ENCODE measurements at places on chromosomes 5 and 9. TPM values are rescaled to one million over a fixed set of nuclear protein-coding genes. Genes with fewer than 3 reads are reported as not detected.
A peak's percentile ranks its signal among the peaks of the same experiment; 100 is the strongest.

Gene RAB3C
- total RNA-seq: 3.7 TPM

Gene YIPF5
- 48.0 TPM for total RNA-seq

Gene DRD1
- total RNA-seq: 0.25 TPM

Gene SV2C
- 0.13 TPM for total RNA-seq

Gene PAIP1
- total RNA-seq: 65.0 TPM

GRCh38 chr5:133889271-133889905 lies 79.0 kb downstream of the C5orf15 start:
- DNase-seq: no peak

- DNase-seq: no peak
Measured at GRCh38 chr9:38061326-38061977, 7.6 kb downstream of the SHB start.

DNA sequence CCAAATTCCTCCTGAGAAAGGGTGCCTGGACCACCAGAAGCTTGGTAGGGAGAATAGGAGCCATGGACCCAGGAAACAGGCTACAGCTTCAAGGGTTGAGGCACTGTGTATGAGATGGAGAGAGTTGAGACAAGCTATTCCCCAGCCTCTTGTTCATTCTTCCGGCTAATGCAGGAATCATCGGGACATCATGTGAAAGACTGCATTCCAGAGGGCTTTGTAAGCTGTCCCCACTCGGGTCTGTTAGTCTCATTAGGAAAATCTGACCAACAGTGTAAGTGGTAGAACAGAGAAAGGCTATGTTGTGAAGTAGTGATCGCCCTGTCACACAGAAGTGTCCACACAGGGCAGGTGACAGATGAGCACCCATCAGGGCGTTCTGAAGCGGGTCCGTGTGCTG lies 81.4 kb downstream of the GABBR2 start:
- DNase-seq: no peak

GRCh38 chr5:88833371-88834130 lies 49.4 kb downstream of the MEF2C start:
- peak; percentile 81 for DNase-seq

DNA sequence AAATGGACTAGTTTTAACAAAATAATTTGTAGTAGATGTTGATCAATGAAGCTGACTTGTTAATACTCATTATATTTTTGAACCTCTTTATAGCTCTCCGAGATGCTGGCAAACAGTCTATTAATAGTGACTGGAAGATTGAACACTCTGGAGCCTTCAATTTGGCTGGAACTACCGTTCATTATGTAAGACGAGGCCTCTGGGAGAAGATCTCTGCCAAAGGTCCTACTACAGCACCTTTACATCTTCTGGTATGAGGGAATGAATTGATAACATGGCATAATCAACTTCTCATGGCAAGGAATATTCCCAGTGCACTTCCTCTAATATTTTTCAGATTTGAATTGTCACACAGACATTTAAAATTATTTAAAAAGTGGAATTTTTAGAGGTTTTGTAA lies 68.2 kb upstream of the MINAR2 start:
- no peak for DNase-seq

DNA sequence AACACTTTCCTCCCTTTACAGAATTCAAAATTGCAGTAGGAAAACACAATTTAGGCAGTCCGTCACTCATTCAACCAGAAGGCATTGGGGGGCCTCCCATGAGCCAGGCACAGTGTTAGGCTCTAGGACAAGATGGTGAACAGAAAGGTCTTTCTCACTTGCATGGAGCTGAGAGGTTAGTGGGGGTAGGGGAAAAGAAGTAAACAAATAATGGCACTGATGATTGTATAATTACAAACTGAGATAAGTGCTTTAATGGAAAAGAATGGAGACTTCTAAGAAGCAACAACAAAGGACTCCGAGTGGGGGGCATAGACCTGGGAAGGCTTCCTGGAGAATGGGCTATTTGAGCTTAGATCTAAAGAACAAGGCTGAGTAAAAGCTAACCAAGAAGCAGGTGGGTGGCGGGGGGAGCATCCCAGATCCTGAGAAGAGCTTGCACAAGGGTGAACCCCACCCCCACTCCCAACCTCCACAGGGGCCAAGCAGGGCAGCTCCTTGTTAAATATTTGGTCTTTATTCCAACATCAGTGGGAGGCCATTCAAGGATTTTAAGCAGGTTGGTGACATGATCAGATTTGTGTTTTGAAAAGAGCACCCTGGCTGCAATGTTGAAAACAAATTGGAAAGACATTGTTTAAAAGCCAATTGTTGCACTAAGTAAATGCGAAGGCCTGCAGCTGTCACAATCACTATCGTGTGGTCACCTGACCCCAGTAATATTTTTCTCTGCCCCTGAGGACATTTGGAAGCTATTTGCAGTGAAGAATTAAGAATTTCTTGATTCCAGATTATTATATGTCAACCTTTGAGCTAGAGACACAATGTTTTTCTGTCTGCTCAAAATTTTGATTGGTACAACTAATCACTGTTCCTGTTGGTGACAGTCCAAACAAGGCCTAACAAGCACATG lies 73.9 kb upstream of the EFNA5 start:
- DNase-seq: no peak

DNA sequence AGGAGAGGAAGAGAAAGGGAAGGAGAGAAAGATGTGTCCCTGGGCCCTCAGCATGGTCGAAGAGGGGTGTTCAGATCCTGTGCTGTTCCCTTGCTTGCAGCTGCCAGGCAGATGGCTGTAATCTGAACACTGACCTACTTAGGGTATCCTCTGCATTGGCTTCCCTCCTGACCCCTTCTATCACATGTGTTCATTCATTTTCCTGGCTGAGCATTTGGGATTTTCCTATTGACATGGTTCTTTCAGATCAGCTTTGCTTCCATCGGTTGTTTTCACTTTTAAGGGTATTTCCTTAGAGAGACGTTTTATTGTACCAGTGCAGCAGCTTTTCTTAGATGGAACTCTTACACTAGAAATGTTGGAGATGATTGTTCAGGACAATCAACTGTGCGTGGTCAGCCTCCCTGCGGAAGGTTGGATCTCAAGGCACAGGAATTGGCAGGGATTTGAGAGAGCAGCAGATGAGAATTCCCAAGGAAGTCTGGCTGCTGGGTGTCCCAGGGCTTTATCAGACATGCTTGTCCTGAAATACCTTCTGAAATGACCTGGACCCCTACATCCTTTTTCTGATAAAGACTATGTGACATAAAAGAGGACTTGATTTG lies 26.0 kb downstream of the ACTBL2 start:
- DNase-seq: no peak

DNA sequence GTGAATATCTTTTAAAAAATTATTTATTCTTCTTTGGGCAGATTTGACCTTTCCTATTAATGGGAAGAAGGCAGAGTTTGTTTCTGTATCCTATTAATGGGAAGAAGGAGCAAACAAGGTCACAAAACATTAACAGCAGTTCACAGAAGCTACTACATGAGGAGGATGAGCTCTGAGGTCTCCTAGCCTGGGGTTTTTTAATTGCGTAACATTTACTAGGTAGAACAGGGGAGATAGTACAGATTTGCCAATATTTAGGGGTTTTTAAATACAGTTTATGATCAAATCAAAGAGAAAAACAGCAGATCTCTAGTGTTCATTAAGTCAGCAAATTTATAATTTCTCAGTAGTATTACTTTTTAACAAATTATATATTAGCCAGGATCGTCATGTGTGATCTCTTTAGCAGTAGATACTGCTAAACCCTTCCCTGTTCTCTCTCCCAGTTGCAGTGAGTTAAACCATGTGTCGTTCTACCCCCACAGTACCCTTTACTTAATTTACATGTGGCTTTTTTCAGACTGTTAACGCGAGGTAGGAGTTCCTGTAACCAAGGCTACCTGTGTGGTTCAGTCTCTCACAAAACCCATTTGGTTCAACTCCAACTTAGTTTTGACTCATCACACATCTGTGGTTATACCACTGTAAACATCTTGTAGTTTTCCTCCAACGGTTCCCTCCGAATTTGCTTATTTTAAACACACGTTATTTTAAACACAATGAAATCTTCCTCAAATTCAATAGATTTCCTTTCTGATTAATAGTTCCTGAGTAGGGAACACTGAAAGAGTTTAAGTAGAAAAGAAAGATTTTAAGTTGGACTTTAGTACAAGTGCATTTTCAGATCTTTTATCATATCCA lies 13.3 kb downstream of the SLC25A46 start:
- no peak for DNase-seq

GRCh38 chr5:124572971-124573370 lies 173.5 kb downstream of the ZNF608 start:
- DNase-seq: no peak

- DNase-seq: no peak
Measured at GRCh38 chr5:125424402-125425141, 678.1 kb upstream of the ZNF608 start.

DNA sequence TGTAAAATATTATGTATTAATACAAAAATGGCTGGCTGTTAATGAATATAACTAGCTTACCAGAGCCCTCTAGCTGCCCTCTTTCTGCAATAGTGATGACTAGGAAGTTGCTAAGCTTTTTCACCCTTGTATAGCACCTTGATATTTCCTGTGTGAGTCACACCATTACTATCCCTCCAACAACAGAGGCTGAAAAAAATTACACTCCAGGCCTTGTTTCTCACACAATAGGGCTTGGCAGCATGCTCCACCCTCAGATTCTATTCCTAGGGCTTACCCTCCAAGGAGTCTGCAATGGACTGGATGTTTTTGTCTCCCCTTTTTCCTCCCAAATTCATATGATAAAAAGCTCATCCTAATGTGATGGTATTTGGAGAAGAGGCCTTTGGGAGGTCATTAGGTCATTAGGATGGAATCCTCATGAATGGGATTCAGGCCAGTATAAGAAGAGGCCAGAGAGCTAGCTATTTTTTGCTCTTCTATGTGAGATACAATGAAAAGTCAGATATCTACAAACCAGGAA lies 184.6 kb upstream of the MAP1B start:
- no peak for DNase-seq

- no peak for DNase-seq
Measured at GRCh38 chr5:607541-608428, 4.4 kb upstream of the CEP72 start.

- DNase-seq: no peak
Measured at GRCh38 chr9:75666856-75667554, 223.5 kb upstream of the PCSK5 start.

DNA sequence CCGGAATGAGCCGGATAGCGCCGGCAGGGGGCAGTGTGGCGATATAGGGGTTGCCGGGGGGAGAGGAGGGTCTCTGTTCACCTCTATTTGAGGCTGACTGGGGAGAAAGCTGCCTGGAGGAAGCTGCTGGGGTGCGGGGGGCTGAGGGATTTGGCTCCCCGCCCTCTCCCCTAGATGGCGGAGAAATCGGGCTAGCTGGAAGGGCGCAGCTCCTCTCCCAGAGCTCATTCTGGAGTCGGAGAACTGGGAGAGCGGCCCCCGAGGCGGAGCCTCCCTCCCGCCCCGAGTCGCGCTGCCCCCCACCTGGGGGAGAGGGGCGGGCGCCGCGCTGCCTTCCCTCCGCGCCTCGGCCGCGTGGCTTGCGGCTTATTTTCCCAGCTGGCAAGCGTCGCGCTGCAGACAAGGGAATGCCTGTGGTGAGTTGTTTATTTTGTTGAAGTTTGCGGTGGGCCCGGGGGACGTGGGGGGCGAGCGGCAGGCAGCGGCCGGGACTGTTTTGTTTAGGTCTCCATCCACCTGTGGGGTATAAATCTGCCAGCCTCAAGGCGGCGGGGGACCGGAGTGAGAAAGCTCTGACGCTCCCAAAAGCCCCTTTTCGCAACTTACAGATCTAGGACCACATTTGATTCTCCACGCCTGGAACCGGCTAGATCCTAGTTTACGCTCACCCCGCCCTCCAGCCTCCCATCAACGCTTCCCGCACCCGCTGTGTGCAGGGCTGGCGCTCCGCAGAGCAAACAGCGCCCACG lies 4.1 kb upstream of the RGMB start:
- DNase-seq: peak; percentile 87

DNA sequence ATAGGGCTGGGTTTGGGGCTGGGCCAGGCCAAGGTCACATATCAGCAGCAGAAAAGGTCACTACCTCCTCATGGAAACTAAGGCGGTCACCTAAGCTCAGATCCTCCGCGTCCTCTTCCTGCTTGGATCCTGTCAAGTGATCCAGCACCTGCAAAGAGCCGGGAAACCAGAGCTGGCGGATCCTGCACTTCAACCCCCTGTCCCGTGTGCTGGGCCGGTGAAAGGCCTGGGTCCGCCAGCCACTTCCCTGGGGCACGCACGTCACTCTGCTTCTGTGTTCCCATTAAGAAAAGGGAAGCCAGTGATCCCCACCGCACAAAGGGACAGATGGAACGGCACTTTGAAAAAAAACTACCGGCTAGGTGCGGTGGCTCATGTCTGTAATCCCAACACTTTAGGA lies 61.3 kb upstream of the STXBP1 start:
- no peak for DNase-seq

- DNase-seq: no peak
Measured at GRCh38 chr5:126521130-126521529, 73.9 kb downstream of the ALDH7A1 start.

GRCh38 chr5:55997742-55998351 lies 3.1 kb upstream of the IL6ST start:
- DNase-seq: no peak

- DNase-seq: no peak
Measured at GRCh38 chr9:137316012-137316981, 14.2 kb upstream of the NRARP start.

DNA sequence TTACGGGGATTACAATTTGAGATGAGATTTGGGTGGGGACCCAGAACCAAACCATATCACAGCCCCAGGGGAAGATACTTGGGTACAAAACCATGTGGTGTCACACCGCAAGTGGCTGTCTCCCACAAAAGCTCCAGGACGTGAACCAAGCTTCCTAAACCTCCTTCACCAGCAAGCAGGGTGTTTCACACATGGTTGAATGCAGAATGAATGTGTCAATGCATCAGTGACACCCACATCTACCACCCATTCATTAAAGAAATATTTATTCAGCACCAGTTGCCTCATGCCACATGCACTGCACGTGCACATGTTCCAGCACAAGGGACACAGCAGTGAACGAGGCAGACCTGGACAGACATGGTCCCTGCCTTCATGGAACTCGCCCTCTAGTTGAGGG lies 70.9 kb upstream of the SPOCK1 start:
- no peak for DNase-seq

GRCh38 chr5:80288177-80288576 lies 31.6 kb upstream of the SPZ1 start:
- DNase-seq: no peak

GRCh38 chr5:54403121-54403520 lies 52.4 kb upstream of the HSPB3 start:
- DNase-seq: no peak

- no peak for DNase-seq
Measured at GRCh38 chr5:107275333-107275732, 395.4 kb downstream of the EFNA5 start.
